ENCODE measurements at places on chromosomes 5 and 9.

DNA sequence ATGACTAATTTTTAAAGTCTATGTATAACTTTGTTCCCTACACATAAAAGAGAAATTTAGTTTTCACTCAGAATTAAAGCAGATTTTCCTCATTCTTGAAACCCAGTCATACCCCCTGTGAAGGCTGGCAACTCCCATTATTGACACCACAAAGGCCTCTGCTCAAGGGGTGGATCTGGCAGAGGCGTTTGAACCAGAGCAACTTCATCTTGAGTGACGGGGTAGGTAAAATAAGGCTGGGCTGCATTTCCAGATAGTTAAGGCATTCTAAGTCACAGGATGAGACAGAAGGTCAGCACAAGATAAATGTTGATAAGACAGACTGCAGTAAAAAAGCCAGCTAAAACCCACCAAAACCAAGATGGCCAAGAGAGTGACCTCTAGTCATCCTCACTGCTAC lies 177.2 kb upstream of the OR13F1 start:
- DNase-seq = no peak

- no peak for DNase-seq
Observed at GRCh38 chr5:159700016-159700415, 216.3 kb upstream of the ADRA1B start.

- no peak for DNase-seq
Observed at GRCh38 chr5:115542086-115542485, 2.5 kb downstream of the FEM1C start.

DNA sequence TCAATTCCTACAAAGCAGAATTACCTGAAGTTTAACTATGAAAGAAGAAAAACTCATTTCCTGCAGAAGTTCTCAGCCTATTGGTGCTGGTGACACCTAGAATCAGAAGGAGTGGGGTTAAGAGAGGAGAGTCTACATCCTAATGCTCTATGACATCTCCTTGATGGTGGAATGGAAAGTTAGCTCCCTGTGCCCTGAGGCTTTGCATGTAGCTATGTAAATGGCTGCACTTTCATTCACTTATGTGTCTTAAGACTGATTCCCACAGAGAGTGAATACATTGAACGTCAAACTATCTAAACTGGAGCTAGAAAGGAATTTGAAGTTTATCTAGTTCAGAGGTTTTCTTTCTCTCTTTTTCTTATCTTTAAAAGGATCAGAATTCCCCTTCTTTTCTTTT lies 52.1 kb upstream of the ADRB2 start:
- DNase-seq = no peak

DNA sequence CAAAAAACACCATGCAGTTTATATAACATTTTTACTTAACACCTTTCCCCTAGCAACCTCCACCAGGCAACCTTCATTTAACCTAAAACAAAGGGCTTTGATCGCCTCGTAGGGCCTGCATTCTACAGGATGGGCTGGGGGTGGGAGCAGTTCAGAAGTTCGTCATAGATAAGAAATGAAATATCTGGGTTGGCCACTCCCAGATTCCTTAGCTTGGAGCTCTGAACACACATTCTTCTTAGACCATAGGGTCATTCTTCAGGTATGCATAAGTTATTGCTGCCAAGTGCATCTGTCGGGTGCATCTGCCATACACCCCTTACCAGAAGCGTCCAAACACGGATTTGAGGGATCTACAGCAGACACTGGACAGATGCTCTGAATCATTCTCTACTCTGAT lies 4.3 kb upstream of the SLC22A5 start:
- no peak for DNase-seq

DNA sequence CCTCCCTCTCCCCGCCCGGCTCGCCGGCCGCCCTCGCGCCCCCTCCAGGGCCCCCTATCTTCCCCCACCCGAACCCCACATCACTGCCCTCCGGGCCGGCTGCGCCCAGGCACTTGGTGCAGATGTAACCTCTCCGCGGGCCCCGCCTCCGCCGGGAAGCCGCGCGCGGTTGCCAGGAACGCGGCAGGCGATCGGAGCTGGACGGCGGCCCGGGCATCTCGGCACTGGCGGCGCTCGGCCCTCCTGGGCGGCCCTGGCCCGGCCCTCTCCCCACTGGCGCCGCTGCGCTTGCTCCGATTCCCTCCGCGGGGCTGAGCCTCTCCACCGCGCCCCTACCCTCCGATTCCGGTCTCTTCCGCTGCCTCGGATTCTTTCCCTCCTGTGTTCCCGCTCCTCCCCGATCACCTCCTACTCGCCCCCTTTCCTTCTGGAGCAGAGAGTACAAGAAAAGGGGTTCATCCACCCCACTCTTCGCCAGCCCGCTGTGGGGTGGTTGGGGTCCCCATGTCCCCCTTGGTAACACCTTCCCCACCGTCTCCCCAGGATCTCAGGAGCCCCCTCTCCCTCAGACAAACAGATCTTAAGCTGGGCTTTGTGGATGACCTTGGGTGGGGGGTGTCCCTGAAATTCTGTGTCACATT lies 70.6 kb downstream of the C9orf50 start:
- DNase-seq = no peak

DNA sequence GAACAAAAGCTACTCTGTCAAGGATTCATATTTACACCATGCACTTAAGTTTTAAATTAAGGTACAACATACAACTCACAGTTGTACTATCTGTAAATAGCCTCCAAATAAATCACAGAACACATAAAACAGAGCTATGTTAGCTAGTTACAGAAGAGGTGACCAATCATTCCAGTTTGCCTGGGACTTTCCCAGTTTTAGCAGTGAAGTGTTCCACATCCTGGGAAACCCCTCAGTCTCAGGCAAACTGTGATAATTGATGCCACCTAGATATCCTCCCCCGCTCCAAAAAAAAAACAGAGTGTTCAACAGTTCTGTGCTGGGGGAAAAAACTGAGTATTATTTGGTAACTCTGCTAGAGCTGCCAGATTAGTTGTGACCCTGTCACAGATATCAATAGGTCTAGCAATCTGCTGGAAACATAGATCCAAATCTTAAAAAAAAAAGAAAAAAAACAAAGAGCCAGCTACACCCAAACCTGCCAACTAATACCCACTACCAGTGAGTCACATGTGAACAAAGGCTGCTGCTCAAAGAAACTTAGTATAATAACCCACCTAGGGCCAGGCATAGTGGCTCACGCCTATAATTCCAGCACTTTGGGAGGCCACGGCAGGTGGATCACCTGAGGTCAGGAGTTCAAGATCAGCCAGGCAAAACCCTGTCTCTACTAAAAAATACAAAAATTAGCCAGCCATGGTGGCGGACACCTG lies 5.7 kb downstream of the TBCA start:
- DNase-seq = no peak

- no peak for DNase-seq
Observed at GRCh38 chr5:64971513-64971912, 202.8 kb downstream of the CWC27 start.

DNA sequence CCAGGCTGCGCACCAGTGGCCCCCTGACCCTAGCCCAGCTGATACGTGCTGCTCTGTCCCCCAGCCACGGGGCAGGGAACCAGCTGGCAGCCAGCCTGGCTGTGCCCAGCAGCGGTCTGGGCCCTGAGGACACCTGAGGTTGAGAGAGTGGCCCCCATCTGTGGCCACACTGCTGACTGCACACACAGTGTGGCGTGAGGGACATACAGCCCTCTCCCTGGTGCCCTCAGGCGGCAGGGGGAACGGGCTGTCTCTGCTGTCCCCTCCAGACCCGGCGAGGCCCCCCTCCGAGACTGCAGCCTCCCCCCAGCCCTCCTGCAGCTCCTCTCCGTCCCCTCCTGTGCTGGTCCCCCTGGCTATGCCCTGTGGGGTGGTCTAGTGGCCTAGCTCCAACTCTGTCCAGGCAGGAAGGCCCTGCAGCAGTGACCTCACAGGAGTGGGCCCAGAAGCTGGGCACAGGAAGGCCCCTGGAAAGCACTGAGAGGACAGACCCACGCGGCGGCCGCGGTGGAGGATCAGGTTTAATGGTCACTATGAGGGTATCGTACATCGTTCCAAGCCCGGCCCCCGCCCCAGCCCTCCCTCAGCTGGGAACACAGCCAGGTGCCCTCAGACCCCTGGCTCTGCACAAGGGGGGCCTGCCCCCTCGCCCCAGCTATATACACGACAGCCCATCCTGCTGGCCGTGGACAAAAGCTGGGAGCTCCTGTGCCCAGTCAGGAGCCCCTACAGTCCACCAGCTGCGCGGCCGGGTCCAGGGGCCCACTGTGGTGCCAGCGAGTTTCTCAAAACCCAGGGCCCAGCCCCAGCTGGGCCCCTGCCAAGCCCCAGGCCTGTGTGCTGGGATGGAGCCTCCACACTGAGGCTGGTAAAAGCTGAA lies 6.8 kb upstream of the ENTPD8 start:
- no peak for DNase-seq

DNA sequence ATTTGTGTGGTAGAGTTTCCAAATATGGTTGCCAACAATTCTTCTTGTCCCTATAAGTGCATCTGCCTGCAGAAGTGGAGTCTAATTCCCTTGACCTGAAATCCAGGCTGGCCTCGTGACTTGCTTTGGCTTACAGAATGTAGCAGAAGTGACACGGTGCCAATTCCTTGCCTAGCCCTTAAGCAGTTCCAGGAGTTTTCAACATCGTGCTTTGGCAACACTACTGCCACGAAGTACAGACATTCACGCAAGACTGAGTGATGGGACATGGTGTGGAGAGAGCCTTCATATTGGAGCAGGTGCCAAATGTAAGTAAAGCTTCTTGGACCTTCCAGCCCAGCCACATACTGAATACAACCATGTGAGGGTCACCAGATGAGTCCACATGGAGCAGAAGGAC lies 92.9 kb upstream of the NEK6 start:
- DNase-seq = no peak

- DNase-seq = no peak
Observed at GRCh38 chr9:96168882-96169281, 133.1 kb downstream of the HSD17B3 start.

- no peak for DNase-seq
Observed at GRCh38 chr5:21071421-21071820, 1083.4 kb upstream of the CDH18 start.

DNA sequence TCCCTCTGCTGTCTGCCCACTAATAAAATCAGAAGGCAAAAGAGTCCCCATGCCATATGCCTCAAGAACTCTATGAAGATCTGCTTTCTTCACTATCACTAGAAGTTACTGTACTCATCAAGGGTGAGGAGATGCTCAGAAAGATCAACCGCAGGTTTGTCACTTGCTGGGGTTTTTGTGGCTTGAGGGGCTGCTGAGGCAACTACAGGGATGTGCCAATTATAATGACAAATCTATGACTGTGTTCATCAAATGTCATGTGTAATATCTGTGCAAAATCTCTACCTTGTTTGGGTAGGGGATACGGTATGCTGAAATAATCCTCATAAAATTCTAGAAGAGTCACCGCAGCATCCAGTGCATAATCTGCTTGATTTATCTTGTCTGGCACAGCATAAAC lies 13.0 kb downstream of the ERAP1 start:
- peak; percentile 54 for DNase-seq

GRCh38 chr5:22560147-22560546 lies 293.0 kb downstream of the CDH12 start:
- no peak for DNase-seq

DNA sequence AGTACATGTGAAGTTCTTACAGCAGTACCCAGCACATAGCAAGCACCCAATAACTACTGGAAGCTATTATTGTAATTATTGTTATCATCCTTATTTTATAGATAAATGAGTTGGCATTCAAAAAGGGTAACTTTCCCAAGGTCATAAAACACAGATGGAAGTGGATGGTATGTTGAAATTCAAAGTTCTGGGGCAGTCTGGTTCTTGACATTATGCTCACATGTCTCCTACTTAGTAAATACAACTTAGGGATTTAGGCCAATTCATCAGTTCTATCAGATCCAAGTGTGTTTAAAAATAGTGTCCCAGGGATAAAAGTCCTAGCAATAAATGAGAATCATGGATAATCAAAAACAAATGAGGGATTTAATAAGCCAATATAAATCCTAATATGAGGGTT lies 265.2 kb downstream of the ADAMTSL1 start:
- no peak for DNase-seq

GRCh38 chr5:54289769-54290168 lies 20.6 kb downstream of the ARL15 start:
- DNase-seq = no peak

DNA sequence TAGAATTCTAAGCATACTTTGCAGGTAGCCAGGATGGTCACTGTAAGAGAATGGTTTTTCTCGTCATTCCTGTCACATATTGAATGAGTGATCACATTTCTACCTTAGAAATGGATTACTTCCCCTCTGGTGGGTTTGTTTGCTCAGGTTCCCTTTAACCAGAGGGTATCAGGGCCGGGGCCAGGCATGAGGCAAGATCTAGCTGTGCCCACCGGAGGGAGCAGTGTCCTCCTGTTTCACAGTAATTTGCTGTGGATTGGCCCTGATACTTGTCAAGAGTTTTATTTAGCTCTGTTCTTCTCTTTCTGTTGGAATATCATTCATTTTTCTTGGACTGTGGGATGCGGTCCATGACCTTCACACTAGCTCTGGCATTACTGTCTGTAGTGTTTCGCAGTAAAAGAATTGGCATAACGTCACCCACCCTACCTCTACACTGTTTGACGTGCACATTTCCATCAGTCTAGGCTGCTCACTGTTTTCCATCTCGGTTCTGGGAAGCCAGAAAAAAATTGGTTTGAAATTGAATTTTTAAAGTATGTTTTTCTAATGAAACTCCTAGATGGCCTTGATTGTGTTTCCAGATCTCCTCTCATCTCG lies 42.4 kb upstream of the ZBED3 start:
- no peak for DNase-seq

GRCh38 chr5:172591636-172592035 lies 49.4 kb upstream of the NEURL1B start:
- no peak for DNase-seq

GRCh38 chr5:13934921-13935320 lies 9.6 kb downstream of the DNAH5 start:
- no peak for DNase-seq

GRCh38 chr5:127834094-127834531 lies 130.9 kb downstream of the CCDC192 start:
- DNase-seq = no peak

DNA sequence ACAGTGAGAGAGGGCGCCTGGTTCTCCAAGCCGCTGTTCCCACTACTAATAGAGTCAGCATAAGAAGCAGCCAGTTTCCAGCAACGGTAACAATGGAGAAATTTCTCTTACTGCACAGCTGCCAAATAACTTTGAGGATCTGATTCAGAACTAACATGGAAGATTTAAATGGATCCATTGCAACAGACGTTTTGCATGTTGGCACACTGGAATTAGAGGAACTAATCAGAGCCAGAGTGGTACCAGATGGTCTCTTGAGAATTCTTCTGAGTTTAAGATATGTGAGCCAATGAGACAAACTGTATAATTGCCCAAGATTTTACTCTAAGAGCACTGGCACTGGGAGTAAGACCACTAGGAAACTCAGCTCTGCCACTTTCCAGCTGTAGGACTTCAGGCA lies 186.5 kb downstream of the EFNA5 start:
- DNase-seq = no peak

DNA sequence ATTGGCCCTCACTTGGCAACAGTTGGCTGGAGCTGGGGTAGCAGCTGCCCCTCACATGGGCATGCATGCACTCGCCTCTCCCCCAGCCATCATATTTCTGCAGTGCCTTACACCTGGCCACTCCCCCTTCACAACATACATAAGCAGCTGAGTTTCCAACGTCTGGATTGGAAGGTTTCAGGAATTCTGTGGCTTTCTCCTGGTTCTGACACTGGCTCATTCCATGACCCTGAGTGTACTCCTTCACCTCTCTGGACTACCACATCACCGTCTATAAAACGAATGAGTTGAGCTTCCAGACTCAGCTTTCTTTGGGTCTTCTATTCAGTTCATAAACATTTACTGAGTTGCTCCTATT lies 84.3 kb downstream of the GALNT10 start:
- DNase-seq = no peak

- no peak for DNase-seq
Observed at GRCh38 chr5:158068964-158069363, 210.0 kb upstream of the CLINT1 start.

GRCh38 chr9:102972780-102973179 lies 22.4 kb upstream of the CYLC2 start:
- DNase-seq = no peak
